ENCODE measurements at places on chromosomes 7 and 10.

GRCh38 chr7:154517768-154518167, 465.6 kb downstream of the DPP6 start:
- DNase-seq = no peak

GRCh38 chr10:62692085-62692484, 112.4 kb upstream of the ADO start:
- no peak for DNase-seq

DNA sequence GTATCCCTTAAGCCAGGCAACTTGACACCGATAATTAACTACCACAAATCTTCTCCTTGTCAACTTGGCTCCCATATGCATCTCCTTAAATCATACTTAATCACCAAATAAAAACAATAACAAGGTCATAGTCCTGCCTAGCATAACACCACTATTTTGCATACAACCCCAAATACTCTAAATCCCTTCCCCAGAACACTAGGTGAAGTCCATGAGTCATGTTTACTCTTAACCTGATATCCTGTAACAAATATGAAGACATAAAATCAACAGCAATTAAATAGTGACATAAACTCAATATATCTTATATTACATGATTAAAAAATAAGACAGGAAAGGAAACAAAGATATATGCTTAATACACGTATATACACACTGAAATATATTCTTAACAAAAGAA, 362.0 kb downstream of the ETV1 start:
- no peak for DNase-seq

- no peak for DNase-seq
These were observed 28.7 kb downstream of the PUS7 start for GRCh38 chr7:105493196-105493922.

- DNase-seq = no peak
These were observed 20.8 kb downstream of the ACSM6 start for GRCh38 chr10:95214793-95215192.

DNA sequence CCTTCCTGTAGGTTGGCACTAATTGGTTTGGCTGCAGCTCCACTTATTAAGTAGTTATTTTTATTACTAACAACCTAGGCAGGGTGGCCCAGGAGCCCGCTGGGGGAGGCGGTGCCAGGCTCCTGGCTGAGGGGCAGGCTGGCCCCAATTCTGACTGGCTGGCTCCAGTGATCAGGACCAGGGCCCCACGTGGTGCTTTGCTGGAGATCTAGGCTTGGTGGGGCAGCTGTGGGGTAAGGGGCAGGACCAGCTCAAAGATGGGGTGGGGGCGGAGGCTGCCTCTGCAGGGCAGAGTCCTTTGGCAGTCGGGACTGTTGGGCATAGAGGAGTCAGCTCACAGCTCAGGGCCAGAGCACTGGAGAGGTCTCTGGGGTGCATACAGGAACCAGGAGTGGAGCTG, 2.4 kb downstream of the ASL start:
- no peak for DNase-seq

DNA sequence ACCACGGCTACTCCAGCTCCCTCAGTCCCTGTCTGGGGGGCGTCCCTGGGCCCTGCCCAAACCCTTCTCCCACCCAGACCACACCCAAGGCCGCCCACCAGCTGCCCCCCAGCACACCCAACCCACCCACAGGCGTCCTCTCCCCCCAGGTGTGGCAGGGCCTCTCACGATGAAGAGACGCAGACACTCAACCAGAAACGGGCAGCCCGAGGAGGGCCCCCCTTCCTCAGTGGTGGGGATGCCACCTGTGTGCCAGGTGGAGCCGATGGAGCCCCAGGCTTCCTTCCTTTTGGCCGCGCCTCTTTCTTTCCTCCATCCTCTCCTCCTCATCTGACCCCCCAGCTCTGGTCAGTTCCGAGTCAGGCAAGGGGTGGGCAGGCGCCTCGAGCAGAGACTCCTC, 28.7 kb downstream of the ADGRA1 start:
- DNase-seq = no peak

- DNase-seq = peak; percentile 27
These were observed 74.1 kb downstream of the NRBF2 start for GRCh38 chr10:63206997-63207811.

DNA sequence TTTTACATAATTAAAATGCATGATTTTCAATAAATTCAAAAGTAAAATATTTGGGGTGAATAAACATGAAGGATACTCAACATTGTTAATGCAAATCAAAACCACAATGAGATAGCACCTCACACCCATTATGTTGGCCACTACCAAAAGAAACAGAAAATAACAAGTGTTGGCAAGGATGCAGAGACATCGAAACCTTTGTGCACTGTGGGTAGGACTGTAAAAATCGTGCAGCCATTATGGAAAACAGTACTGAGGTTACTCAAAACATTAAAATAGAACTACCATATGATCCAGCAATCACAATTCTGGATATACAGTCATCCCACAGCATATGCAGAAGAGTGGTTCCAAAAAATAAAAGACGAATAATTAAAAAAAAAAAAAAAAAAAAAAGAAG, 13.1 kb downstream of the EZH2 start:
- no peak for DNase-seq

- DNase-seq = peak; percentile 57
These were observed 117.3 kb downstream of the FANK1 start for GRCh38 chr10:126013489-126014281.

GRCh38 chr10:112230325-112230988, 46.9 kb upstream of the GPAM start:
- DNase-seq = peak; percentile 7

DNA sequence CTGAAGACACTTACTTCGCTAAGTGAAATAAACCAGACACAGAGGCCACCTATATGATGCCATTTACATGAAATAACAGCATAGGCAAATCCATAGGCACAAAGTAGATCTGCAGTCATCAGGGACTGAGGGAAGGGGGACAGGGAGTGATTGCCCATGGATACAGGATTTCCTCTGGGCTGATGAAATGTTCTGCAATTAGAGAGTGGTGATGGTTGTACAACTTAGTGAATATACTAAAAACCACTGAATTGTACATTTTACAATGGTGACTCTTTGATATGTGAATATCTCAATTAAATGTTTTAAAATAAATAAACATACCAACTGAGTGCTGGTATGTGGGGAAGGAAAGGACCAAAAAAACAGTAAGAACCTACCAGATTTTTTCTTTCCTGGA, 20.4 kb downstream of the PPA1 start:
- no peak for DNase-seq

DNA sequence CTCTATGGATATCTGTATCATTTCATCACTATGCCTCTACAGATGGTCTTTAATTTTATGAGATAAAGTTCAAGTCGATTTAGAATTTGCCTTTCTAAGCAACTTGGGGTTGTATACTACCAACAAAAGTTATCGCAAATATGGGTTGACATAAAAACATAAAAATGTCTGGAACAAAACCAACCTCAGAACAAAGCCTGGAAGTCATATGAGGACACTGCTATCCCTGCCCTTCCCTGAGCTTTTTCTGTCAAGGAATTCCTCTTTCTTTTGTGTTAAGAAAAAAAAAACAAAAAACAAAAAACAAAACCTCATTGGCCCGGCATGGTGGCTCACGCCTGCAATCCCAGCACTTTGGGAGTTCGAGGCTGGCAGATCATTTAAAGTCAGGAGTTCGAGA, 319.3 kb downstream of the CAMK1D start:
- no peak for DNase-seq

GRCh38 chr10:112750427-112751167, 199.4 kb upstream of the TCF7L2 start:
- DNase-seq = no peak

DNA sequence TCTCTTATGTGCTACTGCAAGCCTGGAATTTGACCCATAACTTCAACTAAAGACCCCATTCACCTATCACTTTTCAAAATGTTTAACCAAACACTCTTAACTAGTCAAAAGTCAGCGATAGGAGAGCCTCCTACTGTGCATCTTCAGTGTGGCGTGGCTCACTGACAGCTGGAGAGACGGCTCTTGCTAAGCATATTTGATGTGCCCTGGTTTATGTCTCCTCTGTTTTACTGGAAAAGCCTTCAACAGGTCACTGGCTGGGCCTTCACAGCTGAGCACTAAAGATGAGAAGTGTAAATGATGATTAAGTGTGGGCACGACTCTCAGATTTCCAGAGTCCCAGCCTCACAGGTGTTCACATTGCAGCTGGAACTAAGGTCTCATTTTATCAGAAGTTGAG, 472.1 kb downstream of the SEMA3D start:
- DNase-seq = no peak

DNA sequence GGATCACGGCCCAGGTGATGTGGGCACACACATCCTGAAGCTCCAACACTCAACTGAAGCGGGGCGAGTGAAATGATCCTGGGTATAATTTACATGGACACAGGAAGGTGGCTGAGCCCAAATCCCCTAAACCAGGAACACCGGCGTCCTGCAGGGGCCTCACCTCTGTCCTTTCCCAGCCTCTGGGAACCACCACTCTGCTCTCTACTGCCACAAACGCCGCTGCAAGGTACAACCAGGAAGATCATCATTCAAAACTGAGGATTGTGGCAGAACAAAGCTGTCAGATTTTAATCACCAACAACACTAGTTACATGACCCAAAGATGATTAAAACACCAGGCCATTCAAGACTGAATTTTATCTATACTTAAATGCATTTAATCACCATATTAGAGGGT, 104.0 kb downstream of the DIP2C start:
- no peak for DNase-seq

- DNase-seq = no peak
These were observed 83.3 kb downstream of the PLXNA4 start for GRCh38 chr7:132492823-132493445.

DNA sequence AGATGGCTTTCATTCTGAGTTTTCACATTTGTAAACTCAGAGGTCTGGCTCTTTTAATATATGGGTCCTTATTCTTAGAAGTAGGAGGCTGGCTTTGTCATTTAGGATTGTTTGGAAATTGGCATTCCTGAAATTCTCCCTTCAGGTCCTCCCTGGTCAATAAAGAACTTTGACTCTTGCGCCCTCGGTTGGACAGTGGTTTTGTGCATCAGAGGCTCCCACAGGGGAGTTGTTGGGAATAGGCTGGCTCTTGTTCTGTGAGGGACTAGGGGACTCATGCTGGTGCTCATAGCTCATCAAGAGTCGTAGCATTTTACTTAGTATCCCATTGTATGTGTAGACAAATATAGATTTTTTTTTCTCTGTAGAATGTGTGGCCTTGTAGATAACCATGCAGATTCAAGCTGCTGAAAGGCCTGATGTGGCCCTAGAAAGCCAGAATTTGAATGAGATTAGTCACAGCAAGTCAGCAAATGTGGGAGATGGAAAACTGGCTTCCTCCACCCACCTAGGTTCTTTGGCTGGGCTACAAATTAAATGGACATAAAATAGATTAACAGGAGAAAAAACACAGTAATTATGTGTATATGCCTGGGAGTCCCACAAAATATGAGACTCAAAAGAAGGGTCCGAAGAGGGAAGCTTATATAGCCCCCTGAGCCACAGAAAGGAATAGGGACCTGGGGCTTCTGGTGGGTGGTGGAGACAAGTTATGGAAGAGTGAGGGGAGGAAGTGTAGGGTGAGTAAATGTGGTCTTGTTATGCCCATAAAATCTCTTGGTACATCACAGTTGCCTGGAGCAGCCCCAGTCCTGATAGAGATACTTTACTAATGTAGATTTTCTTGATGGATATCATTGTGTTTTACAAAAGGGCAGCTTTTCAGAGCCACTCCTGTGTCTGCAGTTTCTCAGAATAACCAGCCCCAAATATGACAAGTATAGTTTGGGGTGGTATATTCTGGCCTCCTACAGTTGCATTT, 94.6 kb upstream of the BTBD16 start:
- DNase-seq = no peak

- no peak for DNase-seq
These were observed 115.6 kb downstream of the GLRX3 start for GRCh38 chr10:130251766-130252165.

- peak; percentile 42 for DNase-seq
These were observed 64.5 kb upstream of the EEPD1 start for GRCh38 chr7:36088553-36088952.

GRCh38 chr7:108813251-108814014, 243.8 kb downstream of the DNAJB9 start:
- DNase-seq = no peak

DNA sequence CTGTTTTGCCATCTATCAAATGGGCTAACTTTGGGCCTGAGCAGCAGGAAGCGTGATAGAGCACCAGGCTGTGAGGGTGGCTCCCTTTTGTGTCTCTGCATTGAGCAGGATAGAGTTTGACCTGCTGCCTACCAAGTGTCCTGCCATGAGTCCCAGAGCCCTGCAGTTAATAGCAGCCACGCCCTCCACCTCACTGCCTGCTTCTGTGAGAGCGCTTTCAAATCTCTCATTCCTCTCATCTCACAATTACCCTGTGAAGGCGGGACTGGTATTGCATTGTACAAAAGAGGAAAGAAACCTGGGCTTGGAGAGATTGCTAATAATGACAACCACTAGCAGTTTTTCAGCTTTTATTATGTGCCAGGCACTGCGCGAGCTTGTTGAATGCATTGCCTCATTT, 39.9 kb downstream of the UNC5B start:
- DNase-seq = no peak

- peak; percentile 11 for DNase-seq
These were observed 308.7 kb downstream of the ANKRD30A start for GRCh38 chr10:37434091-37434490.

- DNase-seq = no peak
These were observed 15.6 kb downstream of the ELN start for GRCh38 chr7:74043523-74043951.

DNA sequence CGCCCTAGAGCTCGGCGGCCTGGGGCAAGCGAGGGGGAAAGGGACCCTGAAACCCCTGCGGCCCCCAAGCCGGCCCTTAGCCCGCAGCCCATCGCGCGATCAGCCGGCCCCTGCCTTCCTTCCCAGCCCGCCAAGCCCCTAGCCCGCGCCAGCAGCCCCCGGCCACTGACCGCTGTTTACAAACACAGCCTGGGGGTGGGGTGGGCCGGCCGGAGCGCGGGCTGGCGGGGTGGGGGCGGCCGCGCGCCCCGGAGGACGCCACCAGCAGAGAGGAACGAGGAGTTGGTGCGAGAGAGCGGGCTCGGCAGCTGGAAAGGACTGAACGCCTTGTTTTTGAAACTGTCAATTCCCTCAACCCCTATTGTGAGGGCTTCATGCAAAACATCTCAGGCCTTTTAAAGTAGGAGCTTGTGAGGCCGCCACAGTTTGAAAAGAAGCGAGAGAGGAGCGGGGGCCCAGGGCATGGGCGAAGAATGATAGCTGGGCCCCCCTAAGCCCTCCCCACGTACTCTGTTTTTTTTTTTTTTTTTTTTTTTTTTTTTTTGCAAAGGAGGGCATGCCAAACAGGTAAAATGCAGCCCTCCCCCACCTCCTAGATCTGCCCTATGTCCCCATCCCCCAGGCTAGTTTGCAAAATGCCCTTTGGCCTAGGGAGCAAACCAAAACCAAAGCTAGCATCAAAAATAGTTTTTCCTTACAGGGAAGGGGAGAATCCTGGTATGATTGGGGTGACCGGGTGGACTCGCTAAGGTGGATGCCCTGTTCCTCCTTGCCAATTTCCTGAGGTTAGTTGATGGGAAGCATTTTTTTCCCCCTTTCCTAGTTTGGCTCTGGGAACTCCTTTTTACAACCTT, 15.0 kb downstream of the SKIDA1 start:
- no peak for DNase-seq

DNA sequence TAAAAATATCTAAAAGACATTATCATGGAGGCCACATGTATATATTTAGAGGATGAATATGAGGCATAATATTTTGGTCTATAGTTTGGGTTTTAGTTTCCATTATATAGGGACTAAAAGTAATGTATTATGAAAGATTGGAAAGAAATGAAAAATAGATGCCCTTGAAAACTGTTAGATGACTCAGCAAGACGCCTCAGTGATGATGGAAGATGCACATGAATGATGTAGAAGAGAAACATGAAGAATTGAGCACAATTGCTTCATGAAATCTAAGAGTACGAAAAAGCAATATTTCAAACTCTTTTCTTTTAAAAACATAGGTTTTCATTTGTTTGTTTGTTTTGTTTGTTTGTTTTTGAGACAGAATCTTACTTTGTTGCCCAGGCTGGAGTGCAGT, 89.8 kb downstream of the ARL4A start:
- DNase-seq = no peak

Data from myocyte (in vitro differentiated cells).